Body of pancreas (tissue), 4 donors: ENCODE measurements at places on chromosomes 3 and 15.
A peak's percentile ranks its signal among the peaks of the same experiment; 100 is the strongest.

DNA sequence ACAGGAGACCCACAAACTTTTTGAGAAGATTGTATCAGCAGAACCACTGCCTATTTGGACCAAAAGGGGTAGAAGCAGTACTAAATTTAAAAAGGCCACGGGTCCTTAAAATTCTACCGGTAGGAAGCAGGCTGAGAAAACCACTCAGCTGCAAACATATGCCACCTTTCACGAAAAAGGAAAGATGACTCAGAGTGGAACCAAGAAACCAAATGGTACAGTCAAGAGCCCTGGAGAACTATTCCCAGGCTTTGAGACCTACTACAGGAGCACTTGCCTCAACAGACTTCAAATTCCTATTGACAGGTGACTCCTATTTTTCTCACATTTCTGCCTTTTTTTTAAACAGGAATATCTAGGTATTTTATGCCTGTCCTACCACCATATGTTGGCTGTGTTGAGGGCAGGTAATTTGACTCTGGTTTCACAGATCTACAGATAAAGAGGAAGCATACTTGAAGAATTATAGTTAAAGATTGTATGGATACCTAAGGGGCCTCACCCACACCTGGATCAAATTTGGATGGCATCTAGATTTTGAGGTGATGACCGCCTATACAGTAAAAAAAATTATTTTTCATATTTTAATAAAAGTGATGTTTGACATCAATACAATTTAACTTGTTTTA, 10.1 kb downstream of the GOLIM4 start:
- no peak for DNase-seq

GRCh38 chr3:163138258-163138657, 1641.7 kb downstream of the OTOL1 start:
- DNase-seq: no peak

DNA sequence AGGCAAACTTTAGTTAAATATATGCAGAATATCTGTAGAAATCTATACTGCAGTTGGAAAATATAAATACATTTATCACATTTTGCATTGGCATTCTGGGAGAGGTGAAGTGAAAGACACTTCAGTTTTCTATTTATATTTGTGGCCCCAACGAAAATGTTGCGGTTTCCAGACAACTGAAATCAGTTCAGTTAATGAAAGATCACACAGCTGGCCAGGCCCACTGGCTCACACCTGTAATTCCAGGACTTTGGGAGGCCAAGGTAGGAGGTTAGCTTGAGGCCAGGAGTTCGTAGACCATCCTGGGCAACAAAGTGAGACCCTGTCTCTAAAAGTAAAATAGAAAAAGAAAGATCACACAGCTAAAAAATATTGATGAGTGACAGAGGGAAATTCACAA, 11.9 kb upstream of the CLASP2 start:
- no peak for DNase-seq

DNA sequence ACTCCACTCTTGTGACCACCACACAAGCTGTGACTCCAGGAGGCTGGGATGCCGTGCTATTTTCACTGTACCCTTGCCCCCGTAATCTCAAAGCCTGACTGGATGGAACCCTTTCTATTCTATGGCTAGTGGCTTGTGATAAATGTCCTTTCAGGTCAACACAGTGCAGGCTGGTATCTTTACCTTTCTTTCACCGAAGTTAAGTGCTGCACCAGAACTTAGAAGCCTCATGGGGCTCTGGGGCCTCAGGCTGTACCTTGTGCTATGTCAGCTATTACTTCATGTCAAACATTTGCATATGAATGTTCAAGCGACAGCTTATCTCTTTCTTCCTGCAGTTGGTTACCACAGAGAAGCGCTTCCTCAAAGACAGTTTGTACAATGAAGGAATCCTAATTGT, 66.8 kb downstream of the RPL39L start:
- no peak for DNase-seq

- DNase-seq: peak; percentile 10
These were observed 199.7 kb downstream of the ARRDC4 start for GRCh38 chr15:98160236-98160635.

- DNase-seq: no peak
These were observed 38.4 kb downstream of the TMEM158 start for GRCh38 chr3:45187694-45188141.

- DNase-seq: no peak
These were observed 2.9 kb upstream of the SATB1 start for GRCh38 chr3:18428036-18428435.

DNA sequence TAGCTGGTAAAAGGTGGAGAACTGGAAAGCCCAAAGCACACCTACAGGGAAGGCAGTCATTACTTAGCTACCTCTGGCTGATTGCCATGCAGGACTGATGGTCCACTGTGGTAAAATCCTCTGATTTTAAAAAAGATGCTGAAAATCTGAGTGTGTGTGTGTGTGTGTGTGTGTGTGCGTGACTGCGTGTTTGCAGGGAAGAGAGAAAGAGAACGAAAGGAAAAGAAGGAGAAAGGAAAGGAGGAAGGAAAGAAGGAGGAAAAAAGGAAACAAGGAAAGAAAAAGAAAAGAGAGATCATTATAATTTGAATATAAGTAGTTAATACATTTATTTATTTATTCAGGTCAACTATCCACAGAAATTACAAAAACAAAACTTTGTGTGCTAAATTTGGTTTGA, 488.7 kb upstream of the KCNMB2 start:
- no peak for DNase-seq

GRCh38 chr15:88106074-88106473, 150.5 kb downstream of the NTRK3 start:
- DNase-seq: no peak

DNA sequence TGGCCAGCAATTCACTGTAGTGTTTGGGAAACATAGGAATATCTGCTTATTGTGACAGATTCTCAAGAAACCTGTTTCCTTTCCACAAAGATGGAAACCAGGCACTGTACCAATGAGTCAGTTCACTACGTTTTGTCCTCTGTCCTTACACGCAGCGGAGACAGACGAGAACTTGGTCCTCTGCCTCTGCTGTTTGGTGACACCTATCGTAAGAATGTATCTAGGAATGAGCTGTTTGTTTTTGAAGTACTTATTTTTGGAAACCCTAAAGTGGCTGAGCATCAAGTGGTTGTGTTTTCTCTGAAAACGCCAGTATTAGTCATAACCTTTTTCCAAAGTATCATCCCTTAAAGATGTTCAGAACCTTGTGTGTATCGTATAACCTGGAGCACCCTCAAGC, 93.0 kb downstream of the PGPEP1L start:
- DNase-seq: no peak
